ENCODE measurements at places on chromosomes 6 and 20.
A peak's percentile ranks its signal among the peaks of the same experiment; 100 is the strongest.

DNA sequence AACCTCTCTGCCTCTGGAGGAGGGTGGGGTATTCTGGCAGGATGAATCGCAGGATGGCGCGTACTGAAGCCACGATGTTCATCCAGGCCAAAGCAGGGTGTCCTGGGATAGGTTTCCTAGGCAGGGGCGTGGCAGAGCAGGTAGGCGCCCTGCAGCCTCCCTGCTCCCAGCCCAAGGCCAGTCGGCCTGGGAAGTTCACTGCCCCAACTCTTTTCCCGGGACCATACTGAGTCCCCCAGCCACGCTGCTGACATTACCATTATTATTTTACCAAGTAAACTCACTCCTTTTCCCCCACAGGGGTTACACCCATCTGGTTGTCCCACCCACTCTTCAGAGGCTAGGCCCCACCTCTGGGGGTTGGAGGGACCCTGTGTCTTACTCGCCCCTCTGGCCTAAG, 21.8 kb downstream of the SDCBP2 start:
- no peak for DNase-seq

- DNase-seq: no peak
Observed at GRCh38 chr6:39191236-39191930, 37.9 kb downstream of the KCNK5 start.

- peak; percentile 8 for DNase-seq
Observed at GRCh38 chr20:45363611-45364492, 896 bp downstream of the SYS1 start.

DNA sequence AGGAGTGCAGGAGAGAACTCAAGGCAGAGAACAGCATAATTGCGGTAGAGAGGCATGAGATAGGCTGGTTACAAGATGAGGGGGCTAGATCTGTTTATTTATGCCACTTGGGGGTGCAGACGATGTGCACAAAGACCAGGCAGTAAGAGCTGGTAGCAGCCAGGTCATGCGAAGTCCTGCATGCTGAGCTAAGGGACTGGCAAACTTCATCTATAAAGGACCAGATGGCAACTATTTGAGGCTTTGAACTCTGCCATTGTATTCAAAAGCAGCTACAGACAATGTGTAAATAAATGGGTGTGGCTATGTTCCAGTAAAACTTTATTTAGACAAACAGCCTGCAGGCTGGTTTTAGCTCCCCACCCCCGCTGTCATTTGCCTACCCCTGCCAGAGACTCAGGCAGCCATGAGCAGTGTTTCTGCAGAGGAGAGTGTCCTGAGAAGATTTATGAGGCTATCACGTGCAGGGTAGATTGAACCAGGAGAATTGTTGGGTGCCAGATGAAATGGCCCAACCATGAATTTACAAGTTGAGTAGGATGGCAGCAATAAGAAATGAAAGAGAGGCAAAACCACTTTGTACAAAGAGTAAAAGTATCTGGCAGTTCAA, 253.4 kb upstream of the MOCS1 start:
- DNase-seq: no peak

- no peak for DNase-seq
Observed at GRCh38 chr6:2839195-2839981, 2.3 kb downstream of the SERPINB1 start.

- DNase-seq: no peak
Observed at GRCh38 chr20:615514-615913, 5.4 kb upstream of the TCF15 start.

DNA sequence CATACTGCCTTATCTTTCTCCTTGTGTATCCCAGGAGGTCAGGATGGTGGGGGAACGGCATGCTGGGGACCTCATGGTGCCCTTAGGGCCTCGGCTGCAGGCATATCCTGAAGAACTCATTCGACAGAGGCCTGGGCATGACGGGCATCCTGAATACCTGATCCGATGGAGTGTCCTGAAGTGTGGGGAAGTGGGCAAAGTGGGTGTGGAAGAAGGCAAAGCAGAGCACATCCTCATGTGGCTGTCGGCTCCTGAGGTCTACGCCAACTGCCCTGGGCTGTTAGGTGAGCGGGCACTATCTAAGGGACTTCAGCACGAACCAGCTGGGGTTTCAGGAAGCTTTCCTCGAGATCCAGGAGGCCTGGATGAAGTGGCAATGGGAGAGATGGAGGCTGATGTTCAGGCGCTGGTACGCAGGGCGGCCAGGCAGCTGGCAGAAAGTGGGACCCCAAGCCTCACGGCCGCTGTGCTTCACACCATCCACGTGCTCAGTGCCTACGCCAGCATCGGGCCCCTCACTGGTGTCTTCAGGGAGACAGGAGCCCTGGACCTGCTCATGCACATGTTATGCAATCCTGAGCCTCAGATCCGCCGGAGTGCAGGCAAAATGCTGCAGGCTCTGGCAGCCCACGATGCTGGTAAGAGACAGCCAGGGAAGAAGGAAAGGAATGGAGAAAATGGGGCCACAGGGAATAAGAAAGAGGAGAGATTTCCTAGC, 2.4 kb downstream of the CUL9 start:
- no peak for DNase-seq

- no peak for DNase-seq
Observed at GRCh38 chr6:14375930-14376329, 258.4 kb downstream of the CD83 start.

- DNase-seq: peak; percentile 50
Observed at GRCh38 chr6:45667300-45667699, 289.6 kb upstream of the SUPT3H start.

DNA sequence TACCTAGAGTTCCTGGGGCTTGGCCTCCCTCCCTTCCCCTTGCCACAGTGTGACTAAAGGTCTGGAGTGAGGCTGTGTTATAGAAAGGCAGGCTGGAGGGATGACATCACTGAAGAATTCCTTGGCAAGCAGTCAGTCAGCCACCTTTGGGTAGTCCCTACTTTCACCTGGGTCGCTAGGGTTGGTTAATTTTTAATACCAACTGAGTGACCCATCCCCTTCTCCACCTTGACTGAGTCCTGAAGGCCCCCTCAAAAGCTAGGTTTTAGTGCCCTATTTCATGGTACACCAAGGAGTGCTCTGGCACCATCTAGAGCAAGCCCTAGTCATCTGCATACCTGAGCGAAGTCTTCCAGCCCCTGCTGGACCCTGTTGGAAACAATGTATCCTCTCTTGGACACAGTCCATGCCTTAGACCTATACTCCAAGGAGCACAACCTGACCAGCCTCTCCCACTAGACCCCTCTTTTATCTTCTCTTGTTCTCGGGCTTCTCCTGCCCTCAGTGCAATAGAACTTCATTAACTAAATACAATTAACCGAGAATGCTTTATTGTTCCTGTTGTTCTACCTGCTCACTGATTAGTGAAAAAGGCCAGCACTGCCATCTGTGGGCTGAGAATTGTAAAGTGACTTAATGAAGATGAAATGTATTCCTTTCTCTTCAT, 44.6 kb downstream of the RIN2 start:
- peak; percentile 63 for DNase-seq

- DNase-seq: no peak
Observed at GRCh38 chr6:154474648-154475428, 35.6 kb downstream of the CNKSR3 start.

- DNase-seq: peak; percentile 58
Observed at GRCh38 chr20:49853640-49854039, 41.0 kb downstream of the SLC9A8 start.

DNA sequence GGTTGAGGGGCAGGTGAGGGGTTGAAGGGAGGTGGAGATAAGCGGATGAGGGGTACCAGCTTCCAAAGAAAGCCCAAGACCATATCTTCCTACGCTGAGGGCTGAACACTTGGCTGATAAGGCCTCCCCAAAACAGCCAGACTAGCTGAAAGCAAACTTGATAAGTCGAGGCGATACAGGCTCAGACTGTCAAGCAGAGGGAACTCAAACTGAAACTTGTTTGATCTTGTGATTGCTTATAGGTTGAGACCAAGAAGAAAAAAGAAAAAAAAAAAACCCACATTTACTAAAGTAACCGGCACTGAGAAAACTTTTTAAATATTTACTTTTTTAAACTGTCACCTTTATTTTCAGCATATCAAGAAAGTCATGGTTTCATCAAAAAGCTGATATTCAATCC, 73.6 kb downstream of the TRERF1 start:
- DNase-seq: no peak
